ENCODE measurements at places on chromosomes 7 and 10.

- DNase-seq, result no peak
Observed at GRCh38 chr10:34816501-34817002, 1.5 kb upstream of the PARD3 start.

DNA sequence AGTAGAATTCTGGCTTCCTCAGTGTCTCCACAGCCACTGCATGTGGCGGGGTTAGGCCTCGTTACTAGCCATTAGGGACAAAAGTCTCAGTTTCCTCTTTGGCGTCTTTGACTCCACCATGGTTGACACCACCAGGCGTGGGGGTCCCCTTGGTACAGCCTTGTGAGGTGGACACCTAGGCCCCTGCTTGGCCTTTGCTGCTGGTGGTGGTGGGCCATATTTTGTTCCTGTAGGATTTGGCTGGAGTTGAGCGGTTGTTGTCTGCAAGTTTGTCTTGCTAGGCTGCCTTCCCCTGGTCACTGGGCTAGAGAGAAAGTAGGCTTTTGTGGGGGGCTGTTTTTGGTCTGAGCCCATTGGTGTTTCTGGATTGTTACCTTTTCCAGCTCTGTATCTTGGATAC is 272.7 kb downstream of the CAMK1D start:
- DNase-seq, result no peak

DNA sequence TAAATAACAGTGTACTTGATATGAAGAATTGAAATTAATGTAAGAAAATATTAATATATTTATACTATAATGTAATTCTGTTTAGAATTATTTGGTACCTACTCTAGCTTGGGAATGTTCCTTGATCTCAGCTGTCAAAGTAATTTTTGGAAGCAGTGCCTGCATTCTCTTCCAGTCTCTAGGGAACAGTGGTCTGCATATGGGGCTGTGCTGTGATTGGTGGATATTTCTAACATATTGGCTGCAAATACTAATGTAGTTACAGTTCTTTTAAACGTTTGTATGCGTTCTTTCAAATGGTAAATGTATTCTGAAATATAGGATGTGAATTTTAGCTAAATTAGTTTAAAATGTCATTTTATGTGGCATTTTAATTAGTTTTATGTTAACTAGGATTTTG is 87.2 kb downstream of the PHF14 start:
- no peak for DNase-seq

GRCh38 chr7:73844848-73845460 is 2.6 kb upstream of the METTL27 start:
- DNase-seq, result no peak

GRCh38 chr10:8568401-8568800 is 513.9 kb downstream of the GATA3 start:
- no peak for DNase-seq

DNA sequence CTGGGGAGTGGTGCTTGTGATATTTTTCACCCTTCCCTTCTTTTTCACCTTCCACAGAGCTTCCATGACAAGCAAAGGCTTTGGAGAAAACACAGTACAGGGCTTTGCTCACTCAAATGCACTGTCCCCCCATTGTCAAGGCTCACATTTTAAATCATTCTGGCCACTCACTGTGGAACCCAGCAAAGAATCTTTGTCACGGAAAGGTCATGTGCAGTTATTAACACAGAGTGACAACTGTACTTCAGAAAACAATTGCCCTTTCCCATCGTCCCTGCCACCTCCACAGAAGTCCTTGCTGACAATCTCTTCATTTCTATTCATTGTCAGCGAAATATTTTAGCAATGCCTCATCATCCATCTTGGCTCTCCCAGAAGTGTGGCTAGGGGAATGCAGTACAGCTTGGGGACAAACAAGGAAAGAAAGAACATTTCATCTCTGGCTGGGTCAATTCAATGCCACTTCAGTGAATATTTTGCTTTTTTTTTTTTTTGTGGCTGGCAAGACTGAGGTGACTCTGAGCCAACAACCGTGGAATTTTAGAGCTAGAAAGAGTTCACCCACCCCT is 851.0 kb downstream of the KCNMA1 start:
- no peak for DNase-seq

- DNase-seq, result no peak
Observed at GRCh38 chr7:121383235-121383910, 12.7 kb downstream of the FAM3C start.

DNA sequence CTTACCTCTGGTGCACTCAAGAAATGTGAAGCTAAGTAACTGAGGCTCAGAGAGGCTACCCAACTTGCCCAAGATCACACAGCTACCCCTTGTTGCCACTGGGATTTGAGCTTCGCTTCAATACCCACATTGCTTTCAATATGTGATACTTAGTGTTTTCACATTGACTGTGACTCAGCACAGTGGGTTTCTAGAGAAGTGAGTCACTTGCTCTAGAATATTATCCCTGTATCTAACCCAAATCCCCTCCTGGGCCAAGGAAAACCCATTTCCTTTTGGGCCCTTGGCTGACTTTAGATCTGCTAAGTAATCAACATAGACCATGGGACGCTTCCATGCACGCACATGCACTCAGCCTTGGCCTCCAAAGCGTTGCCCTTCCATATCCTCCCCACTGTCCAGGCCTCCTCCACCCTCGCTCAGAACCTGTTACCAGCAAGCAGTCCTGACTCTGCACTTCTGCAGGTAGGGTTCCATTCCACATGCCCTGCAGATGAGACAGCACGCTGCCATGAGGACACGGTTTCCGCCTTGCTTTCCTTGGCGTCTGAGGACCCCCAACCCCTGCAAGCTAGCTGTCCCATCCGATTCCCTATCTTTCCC is 87.7 kb upstream of the CHST15 start:
- no peak for DNase-seq

DNA sequence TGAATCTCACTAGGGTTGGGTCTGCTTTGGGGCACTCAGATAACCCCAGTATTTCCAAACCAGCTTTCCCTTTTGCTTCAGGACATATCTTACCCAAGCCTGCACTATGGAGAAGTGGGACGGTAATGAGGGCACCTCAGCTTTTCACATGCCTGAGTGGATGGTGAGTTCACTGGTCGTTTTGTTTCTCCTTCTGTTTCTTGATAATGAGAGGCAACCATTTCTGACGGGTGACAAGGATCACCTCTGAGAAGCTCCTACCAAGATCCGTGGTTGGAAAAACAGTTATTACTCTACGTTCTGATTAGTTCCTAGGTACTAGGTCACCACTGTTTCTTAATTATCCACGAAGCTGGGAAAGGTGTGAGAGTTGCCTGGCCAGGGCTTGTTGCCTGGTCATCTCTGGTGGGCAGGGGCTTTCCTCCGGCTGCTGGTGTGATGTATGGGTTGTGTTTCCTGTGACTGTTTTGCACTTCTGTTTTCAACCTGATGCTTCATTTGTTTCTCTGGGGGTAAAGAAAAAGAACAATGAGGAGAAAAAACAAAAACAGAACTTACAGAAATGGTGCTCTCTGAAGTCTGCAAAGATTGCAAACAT is 65.7 kb upstream of the STRIP2 start:
- DNase-seq, result no peak

DNA sequence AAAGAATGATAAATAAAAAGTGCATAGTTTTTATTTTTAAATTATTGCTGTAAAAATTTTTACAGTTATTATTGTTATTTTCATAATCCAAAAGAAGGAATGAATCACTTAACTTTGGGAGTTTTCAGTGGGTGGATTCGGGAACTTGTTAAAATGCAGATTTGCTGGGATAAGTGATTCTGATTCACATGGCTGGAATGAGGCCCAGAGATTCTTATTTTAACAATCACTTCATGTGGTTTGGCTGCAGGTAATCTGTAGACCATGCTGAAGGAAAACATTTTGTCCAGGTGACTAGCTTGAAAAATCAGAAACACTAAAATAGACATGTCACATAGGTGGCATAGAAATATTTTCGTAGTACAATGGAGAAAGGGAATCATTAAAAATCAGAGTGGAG is 13.9 kb downstream of the CROT start:
- DNase-seq, result no peak

GRCh38 chr7:65444899-65445823 is 71.5 kb downstream of the ZNF92 start:
- no peak for DNase-seq

DNA sequence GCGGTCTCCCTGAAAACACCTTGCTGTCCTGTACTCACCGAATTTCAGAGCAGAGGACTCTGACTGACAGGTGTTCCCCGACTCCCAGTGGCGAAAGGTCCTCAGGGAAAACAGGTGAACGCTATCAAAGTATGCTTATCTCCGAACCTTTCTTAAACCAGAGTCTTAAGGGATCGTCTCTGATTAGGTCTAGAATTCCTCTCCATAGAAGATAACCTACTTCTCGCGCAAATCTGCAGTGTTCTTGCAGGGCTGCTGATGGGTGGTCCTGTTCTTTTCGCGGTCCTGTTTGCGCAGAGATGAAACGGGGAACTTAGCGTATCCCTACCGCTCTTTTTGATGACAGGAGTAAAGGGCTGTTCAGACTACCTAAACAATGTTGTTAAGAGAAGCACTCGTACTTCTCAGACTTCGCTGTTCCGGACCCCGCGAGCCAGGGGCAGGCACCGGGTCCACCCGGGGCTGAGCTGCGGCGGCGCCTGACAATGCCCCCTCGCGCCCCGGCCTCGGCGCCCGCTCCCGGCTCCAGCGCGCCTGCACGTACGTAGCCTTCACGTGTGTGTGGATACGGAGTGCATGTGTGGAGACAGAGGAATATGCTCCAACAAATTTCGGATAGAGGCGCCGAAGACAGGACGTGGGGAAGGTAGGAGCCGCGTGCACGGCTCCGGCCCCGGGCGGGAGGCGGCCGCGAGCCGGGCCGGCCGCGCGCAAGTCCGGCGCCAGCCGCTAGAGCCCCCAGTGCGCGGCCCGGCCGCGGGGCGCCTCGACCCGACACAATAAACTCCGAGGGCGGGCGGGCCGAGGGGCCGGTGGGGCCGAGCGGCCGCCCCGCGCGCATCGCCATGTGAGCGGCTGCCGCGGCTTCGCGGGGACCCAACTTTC is 766 bp upstream of the ZMYND11 start:
- DNase-seq, result peak; percentile 13

GRCh38 chr10:118840071-118840775 is 85.5 kb upstream of the CACUL1 start:
- no peak for DNase-seq

- no peak for DNase-seq
Observed at GRCh38 chr10:62044566-62044965, 143.1 kb downstream of the ARID5B start.

GRCh38 chr10:112115781-112116385 is 67.7 kb downstream of the GPAM start:
- DNase-seq, result no peak

DNA sequence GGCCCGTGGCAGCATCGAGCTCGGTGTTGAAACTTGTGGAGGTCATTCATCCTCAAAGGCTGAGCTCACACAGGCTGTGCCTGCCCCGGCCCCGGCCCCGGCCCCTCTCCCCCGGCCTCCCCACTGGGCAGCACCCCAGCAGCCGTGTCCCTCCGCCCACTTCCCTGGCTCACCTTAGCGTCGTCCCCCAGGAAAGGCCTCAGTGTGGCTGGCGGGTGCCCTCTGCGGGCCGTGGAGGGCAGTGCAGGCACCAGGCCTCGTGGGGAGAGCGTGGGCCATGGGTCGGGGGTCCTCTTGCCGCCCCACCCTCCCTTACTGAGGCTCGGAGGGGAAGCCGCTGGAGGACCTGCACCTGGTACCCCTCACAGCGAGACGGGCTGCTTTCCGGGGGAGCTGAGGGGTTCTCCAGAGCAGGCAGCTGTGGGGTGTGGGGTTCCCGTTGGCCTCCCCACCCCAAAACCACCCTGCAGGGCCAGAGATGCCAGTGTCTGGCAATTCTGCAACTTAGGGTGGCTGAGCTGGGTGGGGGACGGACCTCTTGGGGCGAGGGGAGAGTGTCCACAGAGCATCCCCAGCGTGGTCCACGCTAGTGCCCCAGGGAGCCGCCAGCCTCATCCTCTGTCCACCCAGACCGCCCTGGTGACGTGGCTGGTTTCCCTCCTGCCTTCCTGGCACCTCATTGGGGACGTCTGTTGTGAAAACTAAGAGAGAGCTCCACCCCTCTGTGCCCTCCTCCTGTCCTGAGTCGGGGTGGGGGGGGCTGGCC is 44.2 kb upstream of the DPYSL4 start:
- peak; percentile 40 for DNase-seq

DNA sequence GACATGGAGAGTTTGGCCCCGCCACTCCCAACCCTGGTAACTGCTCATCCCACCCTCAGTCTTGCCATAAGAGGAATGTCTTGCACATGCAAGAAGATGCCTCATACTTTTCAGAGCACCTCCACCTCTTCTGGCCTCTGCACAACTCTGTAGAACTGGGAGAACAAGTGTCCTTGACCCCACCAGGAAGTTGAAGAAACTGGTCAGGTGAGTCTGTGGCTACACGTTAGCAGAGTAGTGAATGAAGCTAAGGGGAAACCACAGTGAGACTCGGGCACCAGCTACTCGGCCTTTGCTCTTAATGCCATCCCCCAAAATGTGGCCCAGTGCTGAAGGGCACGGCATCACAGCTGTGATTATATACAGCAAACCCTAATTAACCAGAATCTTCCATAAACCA is 110.1 kb downstream of the ARID5B start:
- no peak for DNase-seq

DNA sequence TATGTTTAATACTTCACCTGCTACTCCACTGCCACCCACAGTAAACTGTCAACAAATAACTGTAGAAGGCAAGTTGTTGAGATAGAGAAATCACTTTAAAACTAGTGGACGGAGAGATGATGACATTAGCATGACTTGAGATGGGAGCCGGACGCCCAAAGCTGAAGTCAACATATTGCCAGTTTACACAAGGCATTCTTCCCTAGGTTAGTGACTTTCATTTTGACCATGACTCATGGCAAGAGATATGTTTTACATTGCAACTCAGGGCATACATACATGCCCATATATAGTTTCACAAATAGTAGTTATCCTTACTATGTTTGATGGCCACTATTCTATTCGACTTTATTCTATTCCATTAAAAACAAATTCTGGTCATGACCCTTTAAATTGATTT is 296.6 kb downstream of the PLXNA4 start:
- DNase-seq, result no peak

GRCh38 chr7:2982401-2982800 is 61.3 kb downstream of the CARD11 start:
- no peak for DNase-seq

GRCh38 chr10:51983481-51983880 is 284.1 kb upstream of the CSTF2T start:
- DNase-seq, result no peak

GRCh38 chr7:150849204-150849775 is 3.0 kb upstream of the AOC1 start:
- DNase-seq, result no peak

DNA sequence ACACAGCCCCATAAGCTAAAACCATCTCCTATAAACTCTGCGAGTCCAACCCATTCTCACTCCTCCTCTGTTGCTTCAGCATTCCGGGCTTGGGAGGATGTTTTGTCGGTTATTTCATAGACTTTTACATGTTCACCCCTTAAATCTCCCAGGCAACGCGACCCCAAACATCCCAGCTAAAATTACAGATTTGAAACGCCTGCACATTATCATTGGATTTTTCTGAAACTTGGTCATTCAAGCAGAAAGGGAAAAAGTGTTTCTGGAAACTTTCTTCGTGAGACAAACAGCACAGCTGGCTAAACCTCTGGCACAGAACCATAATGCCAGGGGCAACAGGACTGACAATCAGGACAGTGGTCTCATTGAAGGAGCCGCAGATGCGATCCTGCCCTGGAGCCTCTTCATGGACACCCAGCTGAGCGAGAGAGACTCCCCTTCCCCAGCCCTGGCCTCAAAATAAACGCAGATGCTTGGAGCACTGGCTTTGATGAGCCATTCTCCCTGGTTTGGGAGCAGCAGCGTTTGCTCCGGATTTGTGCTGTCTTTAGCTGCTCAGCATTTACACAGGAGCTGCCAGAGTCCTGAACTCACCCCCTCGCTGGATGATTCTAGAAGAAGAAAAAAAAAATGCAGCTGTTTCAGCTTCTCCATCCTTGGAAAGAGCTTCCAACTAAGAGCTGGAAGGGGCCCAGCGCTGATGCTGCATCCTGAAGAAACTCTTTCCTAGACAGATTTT is 30.1 kb downstream of the AFAP1L2 start:
- DNase-seq, result no peak
